ENCODE measurements at places on chromosomes 2 and 18.

DNA sequence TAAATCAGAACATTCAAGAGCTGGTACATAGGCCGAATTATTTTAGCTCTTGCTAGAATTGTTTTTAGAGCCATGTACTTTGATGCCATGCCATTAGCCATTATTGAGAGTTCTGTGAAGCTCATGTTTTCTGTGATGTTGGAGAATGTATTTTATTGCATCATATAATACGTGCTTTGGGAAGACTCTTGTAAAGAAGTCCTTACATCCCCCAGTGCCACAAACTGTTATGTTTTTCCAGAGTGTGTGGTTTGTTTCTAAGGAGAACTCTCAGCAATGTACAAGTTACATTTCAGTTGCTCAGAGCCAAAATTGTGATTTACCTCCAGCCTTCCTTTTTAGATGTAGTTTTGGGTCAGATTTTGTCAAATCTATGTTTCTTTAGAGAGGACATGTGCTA lies 148.6 kb downstream of the HAUS1 start:
- DNase-seq: no peak

- peak; percentile 70 for DNase-seq
Observed at GRCh38 chr2:199462956-199463692, 5.4 kb upstream of the SATB2 start.

DNA sequence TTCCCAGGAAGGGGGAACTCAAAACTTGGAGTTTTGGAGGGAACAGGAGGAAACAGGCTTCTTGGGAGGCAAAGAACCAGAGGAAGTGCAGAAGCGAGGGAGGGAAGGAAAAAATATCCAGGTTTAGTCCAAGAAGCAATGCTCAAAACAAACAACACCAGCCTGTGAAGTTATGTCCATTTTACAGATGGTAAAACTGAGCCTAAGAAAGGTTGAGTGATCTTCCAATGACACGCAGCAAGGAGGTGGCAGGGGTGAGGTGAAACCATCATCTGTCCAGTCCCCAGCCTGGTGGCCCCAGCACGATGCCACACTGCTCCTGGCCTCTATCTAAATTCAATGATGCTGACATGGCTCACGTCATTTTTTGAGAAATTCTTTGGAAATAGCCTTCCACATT lies 10.8 kb downstream of the DNMT3A start:
- no peak for DNase-seq

DNA sequence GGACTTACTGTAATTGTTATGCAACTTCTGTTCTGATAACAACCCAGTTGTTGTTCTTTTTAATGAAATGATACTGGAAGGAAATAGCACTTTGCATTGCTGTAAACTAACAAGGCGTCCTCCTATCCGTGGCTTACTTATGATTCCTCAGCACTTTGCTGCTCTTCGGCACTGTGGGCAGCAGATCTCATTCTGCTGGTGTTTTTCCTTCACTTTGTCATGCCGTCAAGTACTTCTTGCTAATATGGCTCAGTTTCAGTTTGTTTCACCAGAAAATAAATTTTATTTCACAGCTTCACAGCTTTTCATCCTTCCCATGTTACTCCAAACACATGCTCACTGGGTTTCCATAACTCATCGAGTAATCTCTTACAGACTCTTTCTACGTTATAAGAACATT lies 289.3 kb downstream of the MEIS1 start:
- DNase-seq: no peak

DNA sequence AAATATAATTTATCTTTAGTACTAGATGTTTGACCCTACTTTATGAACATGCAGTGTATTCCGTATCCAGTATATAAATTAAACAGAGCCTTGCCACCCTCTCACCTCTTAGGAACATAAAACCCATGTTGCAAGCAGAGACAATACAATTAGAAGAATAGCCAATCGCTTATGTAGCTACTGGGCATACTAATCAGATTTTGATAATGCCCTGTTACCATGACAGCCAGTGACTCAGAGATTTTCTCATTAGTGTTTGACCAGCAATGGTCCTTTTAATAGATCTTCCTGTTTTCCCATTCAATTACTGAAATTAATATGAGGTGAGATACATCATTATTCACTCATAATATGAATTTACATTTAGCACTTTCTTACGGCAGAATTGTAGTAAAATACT lies 547.3 kb upstream of the VWC2L start:
- DNase-seq: no peak

DNA sequence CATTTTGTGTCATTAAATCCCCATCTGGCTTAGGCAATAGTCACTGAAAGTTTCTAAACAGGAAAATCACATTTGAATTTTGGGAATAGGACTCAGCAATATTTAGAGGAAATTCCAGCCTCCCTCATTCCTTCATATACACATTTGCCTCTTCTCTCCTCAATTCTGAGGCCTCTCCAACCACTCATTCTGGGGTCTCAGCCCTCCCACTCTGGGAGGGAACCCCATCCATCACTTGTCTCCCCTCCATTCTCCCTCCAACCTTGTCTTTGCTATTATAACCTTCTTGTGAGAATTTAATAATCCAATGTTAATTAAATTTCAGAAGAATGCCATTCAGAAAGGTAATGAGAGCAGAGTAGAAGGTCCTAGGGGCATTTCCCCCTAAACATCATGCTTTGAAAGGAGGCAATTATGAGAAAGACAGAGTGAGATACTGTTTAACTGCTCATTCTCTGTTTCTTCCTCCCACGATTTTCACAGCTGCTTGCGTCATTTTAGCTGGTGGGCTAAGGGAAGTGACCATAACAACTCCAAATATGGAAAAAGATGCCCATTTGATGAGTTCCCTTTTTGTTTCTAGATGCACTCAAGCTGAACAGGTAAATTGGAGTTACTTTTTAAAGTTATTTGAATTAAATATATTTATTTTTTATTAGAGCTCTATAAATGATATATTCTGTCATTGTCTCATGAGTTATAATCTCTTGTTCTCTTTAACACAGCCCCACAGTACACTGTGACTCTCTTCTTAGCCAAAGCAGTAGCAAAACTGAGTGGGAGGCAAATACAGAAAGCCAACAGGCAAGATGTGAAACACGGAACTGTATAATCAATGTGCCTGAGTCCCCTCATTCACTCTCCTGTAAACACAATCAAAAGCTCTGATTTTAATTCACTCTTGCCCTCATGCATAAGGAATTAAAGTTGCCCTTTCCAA lies 135.1 kb downstream of the DLGAP1 start:
- DNase-seq: no peak

- no peak for DNase-seq
Observed at GRCh38 chr2:9231291-9232165, 24.9 kb downstream of the ASAP2 start.

GRCh38 chr2:11701751-11702301 lies 31.8 kb upstream of the NTSR2 start:
- DNase-seq: peak; percentile 76

GRCh38 chr2:70920367-70920715 lies 15.4 kb upstream of the ATP6V1B1 start:
- DNase-seq: peak; percentile 35

DNA sequence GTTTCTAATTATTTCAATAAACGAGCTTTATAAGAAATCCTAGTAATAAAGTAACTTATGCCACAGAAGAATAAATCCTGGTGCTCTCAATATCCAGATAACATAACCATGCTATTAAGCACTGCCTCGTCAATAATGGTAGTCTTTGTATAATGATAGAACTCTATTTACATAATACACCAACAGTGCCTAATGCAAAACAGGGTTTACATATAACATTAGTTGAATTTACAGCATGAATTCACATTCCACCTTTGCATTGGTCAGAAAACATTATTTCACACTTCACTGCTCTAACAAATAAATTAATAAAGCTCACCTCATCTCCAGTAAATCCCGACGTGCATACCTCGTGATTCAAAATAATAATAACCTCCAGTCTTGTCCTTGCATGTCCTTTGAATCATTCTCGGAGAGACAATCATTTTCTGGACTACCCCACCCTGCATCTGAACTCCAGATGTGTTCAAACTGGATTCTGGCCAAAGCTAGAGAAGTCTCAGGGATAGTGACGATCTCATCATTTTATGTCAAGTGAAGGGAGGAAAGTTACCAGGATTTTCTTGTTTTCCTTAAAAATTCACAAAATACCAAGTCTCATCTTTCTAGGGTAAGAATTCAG lies 189.2 kb downstream of the NCKAP5 start:
- DNase-seq: no peak

DNA sequence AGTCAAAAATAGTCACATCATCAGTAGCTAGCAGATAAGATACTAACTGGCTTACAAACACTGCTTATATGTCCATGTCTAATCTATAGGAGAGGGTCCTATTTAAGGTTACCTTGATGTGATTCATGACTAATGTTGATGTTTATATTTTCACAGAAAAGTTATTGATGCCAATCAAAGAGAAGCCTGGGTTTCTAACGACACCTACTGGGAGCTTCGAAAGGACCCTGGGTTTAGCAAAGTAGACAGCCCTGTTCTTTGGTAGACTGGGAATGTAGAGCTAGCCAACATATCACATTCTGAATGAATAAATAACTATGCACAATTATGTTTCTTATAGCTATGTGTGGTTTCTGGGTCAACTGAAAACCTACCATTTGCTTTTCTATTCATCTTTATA lies 55.7 kb downstream of the PRKRA start:
- DNase-seq: no peak

GRCh38 chr2:88028931-88029330 lies 12.6 kb upstream of the RNU2-63P start:
- DNase-seq: no peak

DNA sequence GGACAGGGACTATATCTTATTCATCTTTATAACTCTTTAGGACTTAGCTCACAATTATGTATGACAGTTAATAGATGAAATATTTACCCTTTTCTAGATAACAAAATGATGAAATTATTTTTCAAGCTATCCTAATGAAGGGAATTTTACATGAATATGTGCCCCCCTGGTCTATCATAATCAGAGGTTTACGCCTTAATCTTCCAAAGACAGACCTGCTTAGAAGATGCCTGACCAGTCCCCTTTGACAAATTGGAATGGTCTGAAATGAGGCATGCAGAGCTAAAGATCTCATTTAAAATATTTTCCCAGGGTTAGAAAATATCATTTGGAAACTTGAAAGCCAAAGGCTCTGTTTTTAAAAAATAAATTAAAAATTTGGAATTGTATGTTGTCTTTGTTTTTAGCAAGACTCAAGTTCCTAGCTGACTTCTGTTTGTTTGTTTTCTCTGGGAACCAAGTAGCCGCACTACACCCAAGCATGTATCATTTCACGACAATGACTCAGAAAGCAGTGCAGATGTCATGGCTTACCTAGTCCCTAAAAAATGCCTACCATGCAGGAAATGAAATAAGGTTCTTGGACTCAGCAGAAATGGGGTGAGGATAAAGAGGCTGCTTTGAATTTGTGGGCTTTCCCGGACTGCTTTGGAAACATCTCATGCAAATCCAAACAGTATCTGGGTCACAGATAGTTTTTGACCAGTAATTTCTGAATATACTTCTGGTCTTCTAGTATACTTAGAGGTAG lies 162.1 kb downstream of the ZEB2 start:
- no peak for DNase-seq

GRCh38 chr2:27824401-27824800 lies 52.9 kb downstream of the MRPL33 start:
- no peak for DNase-seq

- DNase-seq: no peak
Observed at GRCh38 chr2:173792166-173792565, 173.0 kb downstream of the SP3 start.

DNA sequence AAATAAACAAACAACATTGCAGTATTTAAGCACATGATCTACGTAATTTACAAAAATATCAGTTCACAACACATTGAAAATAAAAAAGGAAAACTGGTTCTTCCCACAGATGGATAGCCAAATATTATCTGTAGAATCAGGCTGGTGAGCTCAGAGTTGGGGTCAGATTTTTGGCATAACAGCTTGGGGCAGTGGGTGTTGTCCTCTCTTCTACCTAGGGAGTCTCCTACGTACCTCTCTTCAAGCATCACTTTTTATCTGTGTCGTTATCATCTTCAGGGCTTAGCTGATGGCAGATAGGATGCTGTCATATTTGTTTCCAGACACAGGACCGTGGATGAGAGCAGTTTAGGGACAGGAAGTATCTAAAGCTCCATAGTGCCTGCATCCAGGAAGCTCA lies 46.2 kb downstream of the EMILIN2 start:
- no peak for DNase-seq

- DNase-seq: no peak
Observed at GRCh38 chr2:231452799-231453508, 11.3 kb downstream of the NCL start.

- no peak for DNase-seq
Observed at GRCh38 chr2:36473230-36473629, 117.7 kb downstream of the CRIM1 start.

GRCh38 chr2:144738749-144739148 lies 218.8 kb upstream of the ZEB2 start:
- no peak for DNase-seq

- no peak for DNase-seq
Observed at GRCh38 chr18:9453283-9453682, 22.0 kb upstream of the RALBP1 start.

- DNase-seq: no peak
Observed at GRCh38 chr2:175805442-175806124, 196.5 kb downstream of the LNPK start.

DNA sequence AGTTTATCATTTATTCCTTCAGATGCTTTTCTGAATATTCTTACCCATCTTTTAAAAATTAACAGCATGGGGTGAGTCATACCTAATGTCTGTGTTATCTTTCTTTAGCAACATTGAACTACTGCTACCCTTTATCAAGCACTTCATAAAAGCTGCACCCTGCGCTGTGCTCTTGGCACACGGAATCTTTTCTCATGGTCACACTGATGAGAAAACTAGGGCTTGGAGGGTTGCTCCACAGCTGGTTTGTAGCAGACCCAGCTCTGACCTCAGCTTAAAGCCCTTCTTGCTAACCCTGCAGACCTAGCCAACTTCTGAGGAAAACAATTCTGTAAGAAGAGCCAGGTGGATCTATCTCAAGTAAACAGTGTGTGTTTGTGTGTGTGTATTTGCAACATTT lies 106.3 kb downstream of the RNF144A start:
- DNase-seq: peak; percentile 59

DNA sequence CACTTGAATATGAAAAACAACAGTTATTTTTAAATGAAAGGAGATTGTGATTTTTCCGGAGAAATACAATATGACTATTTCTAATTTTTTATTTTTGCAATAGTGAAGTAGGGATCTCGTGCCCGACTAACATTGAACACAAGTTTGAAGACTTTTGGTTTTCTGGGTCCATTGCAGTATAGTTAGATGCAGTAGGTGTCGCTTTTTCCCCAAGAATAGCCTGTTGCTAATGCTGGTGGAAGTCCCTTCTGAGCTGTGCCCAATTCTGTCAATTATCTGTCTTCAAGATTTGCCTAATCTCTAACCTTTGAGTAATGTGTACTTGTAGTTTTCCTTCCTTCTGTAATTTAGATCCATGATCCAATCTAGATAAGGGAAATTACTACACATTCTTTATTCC lies 36.5 kb downstream of the SEMA4F start:
- no peak for DNase-seq

- no peak for DNase-seq
Observed at GRCh38 chr18:44128365-44128764, 552.3 kb upstream of the SETBP1 start.

GRCh38 chr2:60764736-60765534 lies 8.9 kb downstream of the PAPOLG start:
- DNase-seq: no peak

GRCh38 chr2:241994556-241995213 lies 125.2 kb downstream of the RTP5 start:
- DNase-seq: no peak

GRCh38 chr2:23578964-23579671 lies 194.1 kb downstream of the KLHL29 start:
- DNase-seq: no peak
